ENCODE measurements at places on chromosomes 11 and 22.

DNA sequence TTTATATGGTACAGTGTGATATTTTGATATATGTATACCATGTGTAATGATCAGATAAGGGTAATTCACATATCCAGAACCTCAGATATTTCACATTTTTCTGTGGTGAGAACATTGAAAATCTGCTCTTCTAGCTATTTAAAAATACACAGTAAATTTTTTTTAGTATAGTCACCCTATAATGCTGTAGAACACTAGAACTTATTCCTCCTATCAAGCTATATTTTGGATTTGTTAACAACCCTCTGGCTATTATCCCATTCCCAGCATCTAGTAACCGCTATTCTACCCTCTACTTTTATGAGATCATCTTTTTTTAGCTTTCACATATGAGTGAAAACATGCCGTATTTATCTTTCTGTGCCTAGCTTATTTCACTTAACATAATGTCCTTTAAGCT, 65.5 kb upstream of the SYT9 start:
- DNase-seq = no peak

DNA sequence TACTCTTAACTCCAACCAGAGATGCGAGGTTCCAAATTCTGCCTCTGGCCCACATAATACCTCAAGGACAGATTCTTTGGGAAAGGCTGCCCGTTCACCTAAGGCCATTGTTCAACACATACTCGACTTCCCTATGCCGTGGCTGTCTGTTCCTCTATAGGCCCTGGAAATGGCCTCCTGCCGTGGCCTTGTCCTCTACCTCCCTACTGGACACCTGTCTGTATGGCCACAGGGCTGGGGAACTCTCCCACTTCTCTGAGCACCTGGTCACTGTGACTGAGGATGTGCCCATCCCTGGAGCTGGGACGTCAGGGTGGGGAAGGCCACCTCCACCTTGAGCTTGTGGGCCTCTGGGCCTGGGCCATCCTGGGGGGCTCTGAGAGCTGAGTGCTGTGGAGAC, 340.5 kb upstream of the B3GAT1 start:
- DNase-seq = no peak

GRCh38 chr22:38106814-38107578, 3.5 kb downstream of the BAIAP2L2 start:
- no peak for DNase-seq

- no peak for DNase-seq
Measured at GRCh38 chr22:36236388-36237319, 2.7 kb downstream of the APOL2 start.

GRCh38 chr22:27137871-27138337, 480.5 kb downstream of the MIAT start:
- DNase-seq = no peak

DNA sequence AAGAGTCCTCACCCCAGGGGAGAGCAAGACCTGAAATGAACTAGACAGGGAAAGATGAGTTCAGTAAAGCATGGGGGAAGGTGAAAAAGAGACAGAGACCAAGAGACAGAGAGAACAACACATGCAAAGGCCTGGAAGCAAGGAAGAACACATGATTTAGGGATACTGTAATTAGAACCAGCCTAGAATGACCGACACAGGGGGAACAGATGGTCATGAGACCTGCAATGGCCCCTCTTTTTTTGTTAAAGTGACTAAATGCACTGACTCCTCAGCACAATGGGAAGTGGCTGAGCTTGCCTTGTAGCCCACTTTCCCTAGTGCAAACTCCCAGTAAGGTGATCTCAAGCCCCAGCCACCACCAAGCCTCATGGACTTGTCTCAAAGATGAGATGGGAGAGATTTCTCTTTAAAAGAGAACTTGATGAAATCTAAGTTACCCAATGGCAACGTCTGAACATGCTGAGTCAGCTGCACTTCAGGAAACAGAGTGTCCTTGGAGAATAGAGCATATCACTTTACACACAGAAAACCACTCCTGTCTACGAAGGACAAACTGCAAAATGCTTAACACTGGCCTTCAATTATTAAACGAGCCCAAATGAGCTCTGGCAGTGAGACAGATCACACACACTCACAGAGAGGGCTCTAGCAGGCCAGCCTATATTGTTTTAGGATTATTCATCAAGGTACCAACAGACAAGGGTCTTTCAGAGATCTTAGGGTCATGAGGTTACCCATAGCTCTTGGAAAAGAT, 91.0 kb downstream of the SERGEF start:
- DNase-seq = no peak

DNA sequence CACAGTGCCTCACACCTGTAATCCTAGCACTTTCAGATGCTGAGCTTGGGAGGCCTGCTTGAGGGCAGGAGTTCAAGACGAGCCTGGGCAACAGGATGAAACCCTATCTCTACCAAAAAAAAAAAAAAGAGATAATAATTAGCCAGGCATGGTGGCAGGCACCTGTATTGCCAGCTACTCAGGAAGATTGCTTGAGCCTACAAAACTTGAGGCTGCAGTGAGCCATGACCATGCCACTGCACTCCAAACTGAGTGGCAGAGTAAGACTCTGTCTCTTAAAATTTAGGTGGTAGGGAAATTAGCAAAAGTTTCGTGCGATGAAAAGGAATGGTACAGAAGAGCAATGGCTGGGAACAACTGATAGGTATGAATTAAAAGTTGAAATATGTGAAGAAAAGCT, 18.0 kb downstream of the ST13 start:
- no peak for DNase-seq

- no peak for DNase-seq
Measured at GRCh38 chr11:56817661-56818060, 69.2 kb upstream of the OR9G4 start.

GRCh38 chr22:21759093-21759492, 23.5 kb upstream of the YPEL1 start:
- DNase-seq = no peak

DNA sequence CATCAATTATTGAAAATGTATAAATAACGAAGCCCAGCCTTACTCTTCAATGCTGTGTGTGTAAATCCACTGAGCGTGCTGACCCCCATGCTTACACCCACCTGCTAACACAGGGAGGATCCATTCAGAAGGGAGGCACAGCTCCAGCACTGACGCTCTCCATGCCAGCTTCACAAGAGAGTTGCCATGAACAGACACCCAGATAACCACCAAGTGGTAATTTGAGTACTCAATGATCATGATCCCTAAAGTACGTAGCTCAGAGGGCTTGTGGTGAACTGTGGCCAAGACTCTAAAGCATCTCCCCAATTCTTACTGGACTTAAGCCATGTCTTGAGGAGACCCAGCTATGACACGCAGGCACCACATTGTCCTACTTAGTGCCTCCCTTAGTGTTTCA, 98.7 kb downstream of the IGLL1 start:
- DNase-seq = no peak

DNA sequence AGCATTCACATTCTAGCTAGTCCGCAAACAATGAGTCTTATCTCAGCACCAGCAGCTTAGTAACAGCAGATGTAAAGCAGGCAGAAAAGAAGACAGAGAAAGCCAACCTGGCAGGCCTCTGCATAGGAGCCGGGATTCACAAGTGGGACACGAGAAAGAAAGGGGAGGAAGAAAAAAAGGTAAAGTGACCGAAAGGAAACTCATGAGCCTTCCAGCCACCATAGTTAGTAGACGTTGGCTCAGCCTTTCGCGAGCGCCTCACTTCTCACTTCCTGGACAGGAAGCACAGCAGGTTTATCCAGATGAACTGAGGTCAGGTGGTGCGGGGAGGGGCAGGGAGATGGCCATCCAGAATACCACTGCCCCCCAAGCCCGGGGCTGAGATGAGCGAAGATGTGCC, 19.7 kb upstream of the KAT5 start:
- no peak for DNase-seq

DNA sequence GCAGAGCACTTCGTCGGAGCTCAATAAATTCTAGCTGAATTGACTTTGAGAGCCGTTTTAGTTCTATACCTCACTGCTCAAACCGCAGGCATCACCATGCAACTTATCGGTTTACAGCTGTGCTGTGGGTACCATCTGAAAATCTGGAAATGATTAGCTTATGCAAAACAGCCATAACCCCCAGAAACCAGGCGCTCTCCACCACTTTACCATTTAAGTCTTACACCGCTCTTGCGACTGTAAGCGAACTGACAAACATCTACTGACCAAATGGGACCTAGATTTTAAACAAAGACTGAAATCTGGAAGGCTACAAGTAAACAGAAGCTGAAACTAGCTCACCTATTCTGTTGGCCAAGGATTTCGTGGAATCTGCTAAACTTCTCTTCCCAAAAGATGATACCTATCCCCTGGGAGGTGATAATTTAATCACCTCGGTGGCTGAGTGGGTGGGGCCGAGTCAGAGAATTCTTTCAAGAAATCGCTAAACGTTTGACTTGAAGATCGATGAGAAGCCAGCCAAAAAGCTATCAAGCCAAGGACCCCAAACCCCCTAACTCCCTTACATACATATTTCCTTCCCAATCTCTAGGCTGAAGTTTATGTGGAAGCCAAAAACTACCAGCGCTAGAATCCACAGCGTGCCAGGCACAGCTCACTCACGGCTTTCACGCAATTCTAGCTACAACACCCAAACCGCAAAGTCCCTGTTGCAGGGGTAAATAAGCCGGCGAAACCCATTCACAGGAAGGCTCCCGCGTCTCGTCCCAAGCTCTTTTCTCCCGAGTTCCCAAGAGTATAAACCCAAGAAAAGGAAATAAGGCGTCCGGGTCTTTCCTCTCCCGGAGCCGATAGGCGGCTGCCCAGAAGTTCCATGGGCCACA, 644 bp downstream of the SPTY2D1 start:
- DNase-seq = no peak

DNA sequence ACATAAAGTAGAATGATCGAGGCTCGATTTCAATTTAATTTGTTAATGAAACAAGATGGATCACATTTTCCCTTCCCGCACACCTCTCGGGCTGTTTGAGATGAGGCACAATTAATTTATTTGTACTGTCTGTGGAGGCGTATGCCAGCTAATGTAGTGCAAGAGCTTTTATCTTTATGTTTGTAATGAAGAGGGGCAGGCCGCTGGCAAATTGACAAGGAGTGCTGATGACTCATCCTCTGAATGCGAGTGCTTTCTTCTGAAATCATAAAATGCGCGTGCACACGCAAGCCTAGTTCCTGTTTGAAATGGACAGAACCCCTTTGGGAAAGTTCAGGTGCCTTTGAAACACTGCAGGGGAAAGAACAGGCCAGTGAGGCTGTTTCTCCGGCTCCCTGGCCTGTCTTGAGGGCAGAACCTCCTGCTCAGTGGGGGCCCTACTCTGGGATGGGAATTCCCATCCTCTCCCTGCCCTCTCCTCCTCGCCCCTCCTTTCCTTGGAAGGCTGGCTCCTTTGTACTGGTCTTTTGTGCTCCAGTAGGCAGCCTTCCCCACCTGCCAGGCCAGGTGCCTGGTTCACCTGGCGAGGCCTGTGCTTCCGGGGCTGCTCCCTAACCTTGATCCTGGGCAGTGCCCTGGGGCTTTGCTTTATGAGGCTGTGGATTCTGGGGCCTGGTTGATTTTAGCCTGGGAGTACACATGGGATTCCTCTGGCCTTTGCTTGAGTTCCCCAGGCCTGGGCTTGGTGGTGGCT, 50.3 kb downstream of the TEAD1 start:
- no peak for DNase-seq

GRCh38 chr22:32799496-32799895, 2.0 kb upstream of the TIMP3 start:
- no peak for DNase-seq

DNA sequence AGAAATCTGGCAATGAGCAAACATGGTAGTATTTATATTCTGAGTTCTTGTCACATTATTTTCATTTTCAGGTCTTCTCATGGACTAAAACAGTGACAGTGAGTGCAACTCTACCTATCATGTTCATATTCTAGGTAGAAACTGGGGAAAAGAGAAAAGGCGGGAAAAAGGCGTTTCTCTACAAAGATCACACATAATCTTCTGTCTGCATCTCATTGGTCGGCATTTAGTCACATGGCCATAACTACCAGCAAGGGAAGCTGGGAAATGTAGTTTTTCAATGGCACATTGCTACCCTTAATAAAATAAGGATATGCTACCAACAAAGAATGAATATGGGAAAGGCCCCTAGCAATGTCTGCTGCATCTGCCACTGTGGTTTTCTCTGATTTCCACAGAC, 57.6 kb upstream of the B3GAT1 start:
- no peak for DNase-seq

DNA sequence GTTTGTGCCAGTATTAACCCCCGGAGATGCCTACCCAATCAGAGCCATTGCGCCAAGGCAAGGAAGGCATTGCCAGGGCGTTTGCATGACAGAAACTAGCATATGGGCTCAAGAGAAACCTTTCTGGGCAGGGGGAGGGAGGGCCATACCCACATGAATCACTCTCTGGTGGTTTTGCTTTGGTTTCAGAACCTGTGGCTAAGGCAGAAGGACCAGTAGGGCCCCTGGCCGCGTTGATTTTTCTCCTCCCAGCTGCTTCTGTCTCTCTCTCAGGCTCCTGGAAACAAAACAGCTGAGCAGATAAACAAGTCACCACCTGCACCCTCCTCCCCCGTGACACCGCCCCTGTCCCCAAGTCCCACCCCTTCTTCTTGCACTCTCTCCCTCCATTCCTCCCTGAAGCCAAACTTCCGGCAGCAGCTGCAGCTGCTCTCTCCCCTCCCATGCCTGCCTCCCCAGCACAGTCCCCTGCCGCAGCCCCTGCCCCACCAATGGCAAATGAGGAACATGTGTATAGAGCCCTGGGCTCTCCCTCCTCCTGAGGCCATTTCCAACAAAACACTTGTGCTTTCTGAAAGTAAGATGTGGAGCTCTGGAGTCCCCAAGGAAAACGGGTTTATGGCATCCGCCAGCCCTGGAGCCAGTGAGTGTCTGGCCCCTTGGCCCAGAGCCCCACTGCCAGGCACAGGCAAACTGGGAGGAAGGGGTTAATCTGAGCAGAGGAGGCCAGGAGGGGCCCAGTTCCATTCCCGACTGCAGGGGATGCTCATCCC, 39.0 kb upstream of the ADA2 start:
- no peak for DNase-seq

- DNase-seq = no peak
Measured at GRCh38 chr11:69111624-69112542, 43.9 kb upstream of the SMIM38 start.

GRCh38 chr22:34294476-34294875, 374.2 kb upstream of the LARGE1 start:
- DNase-seq = no peak

GRCh38 chr11:19625438-19625837, 87.2 kb upstream of the NAV2 start:
- DNase-seq = no peak

DNA sequence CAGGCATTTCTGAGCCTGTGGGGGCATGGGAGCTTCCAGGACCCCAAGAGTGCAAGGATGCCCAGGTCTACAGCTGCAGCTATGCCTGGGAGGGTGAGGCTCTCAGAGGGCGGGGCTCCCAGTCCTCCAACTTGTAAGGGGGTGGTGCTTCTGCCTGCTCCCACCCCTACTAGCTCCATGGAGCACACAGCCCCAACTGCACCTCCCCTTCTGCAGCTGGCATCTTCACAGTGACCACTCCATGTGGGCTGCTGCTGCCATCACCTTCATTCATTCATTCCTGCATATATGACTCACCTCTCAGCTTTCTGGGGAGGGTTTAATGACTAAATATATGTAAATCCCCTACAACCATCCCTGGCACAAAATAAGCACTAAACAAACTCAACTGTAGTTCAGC, 43.8 kb downstream of the CHST1 start:
- no peak for DNase-seq
